ENCODE measurements at places on chromosomes 11 and 22.

DNA sequence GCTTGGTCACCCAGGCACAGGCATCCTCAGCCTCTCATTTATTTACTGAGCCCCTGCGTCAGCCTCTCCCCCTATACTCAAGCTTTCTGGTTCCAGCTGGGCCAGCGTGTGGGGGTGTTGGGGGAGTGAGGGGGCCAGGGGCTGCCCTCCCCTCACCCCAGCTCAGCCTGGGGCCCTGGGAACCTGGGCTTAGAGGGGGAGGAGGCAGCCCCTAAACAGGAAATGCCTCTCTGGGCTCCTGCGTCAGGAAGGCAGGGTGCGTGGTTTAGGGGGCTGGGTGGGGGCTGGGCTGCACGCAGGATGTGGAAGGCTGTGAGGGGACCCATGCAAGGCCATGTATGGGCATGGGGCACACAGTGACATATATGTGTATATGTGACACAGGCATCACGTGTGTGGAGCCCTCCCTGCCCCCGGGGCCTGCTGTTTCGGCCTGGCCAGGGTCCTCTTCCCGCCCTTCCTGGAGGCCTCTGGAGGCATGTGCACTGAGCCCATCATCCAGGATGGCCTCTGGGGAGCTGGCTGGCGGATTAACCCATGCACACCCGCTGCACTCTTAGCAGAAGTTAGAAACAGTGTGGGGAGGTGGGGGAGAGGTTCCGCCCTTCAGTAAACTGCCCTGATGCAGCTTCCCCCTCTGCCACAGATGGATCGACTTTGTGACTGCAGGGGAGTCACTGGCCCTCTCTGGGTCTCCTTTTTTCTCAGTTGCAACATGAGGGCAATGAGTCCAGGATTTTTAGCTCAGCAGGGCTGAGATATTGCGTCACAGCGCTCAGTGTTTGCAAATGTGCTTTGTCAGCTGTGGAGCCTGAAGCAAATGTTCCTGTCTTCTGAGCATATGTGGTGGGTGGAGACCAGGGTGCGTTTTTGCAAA, 1.1 kb upstream of the CD248 start:
- DNase-seq = no peak

GRCh38 chr11:103812680-103813079, 223.8 kb upstream of the DDI1 start:
- no peak for DNase-seq

GRCh38 chr22:41540365-41540764, 3.9 kb downstream of the POLR3H start:
- no peak for DNase-seq

GRCh38 chr22:32717337-32718240, 83.9 kb upstream of the TIMP3 start:
- DNase-seq = no peak

DNA sequence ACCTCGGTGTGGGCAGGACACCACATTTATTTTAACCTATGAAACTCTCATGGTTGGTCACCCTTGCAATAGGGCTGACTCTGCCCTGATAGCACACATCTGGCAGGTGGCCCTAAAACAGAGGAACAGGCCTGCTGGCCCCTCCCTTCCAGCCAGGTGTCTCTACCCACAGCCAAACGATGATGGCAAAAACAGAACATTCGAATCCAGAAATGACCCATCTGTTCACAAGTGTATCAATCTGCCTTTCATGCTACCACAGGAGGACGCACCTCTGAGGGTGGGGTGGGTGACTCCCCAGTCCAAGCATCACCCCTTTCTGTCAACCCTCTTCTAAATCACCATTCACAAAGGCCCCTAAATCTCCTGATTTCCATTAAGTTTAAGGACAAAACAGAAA, 118.1 kb downstream of the ETS1 start:
- DNase-seq = no peak

DNA sequence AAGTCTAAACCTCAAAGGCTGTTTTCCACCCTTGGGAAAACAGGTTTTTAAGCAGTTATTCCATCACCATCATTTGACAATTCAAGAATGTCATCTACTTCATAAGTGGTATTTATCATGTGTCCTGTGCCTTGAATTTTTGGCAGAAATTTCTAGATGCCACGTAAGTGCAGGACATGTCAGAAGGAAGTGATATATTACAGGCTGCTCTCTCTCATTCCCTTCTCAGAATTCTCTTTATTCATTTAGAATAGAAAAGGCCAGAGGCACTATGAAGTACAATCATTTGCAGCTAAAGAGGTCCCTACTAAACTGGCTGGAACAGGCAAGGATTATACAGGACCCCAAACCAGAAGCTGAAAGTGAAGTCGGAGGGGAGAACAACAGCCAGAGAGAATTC, 11.9 kb downstream of the RBFOX2 start:
- DNase-seq = no peak

- no peak for DNase-seq
These were observed 26.7 kb downstream of the OSBPL5 start for GRCh38 chr11:3138178-3139085.

GRCh38 chr22:28608546-28608945, 71.1 kb downstream of the TTC28 start:
- no peak for DNase-seq

DNA sequence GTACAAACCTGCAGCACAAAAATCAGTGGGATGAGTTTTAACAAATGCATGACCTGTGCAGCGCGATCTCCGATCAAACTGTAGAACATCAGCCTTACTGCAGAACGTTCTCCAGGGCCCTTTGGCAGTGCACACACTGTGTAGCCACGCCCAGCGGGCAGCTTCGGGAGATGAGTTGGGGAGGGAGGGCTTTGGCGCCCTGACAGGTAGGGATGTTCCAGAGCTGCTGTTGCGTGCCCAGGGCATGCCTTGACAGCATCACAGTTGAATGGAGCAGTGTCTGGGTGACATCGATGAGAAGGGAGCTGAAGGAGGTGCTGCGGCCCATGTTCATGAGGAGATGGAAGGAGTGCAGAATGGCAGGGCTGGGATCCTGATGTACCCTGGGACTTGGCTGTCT, 80.2 kb downstream of the TBC1D22A start:
- DNase-seq = no peak

- no peak for DNase-seq
These were observed 4.2 kb upstream of the RASGRP2 start for GRCh38 chr11:64747961-64748665.

DNA sequence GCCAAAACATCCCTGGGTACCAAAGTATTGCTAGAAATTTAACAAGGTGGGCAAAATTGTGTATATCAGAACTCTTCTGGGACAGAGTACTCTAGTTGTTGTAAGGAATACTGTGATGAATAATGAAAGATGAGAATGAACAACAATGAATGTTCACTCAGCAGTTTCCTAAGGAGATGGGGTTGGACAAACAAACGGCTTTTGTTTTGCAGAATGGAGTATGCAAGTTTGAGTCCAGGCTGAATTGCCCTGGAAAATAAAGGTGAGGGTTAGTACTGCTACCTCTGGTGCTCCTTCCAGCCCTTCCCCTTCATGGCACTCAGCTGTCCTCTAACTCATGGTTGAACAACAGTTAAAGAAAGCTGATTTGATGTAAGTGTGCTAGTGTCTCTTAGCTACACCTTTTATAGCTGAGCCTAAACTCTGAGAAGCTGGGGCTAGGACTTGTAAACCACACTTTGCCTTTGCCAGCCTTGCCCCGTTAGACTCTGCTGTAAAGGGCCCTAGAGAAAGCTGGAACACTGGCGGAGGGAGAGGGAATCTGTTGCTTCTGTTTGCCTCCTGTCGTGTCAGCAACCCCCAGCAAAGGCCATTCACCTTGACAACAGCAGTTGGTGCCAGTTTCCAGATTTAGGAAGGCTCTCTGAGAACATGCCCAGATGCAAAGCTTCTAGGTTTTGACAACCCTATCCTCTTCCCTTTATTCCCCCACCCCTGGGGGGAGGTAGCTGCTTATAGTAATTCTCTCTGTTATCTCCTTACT, 41.2 kb upstream of the POLD3 start:
- no peak for DNase-seq

DNA sequence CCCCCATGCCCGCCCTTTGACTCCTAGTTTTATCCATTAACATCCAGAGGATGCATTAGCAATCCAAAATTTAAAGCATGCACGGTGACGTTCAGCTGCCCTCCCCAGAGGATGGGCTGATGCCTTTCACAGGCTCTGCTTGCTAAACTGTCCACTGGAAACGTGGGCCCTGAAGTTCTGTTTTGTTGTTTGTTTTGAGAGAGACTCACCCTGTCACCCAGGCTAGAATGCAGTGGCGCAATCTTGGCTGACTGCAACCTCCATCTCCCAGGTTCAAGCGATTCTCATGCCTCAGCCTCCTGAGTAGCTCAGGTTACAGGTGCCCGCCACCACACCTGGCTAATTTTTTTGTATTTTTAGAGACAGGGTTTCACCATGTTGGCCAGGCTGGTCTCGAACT, 39.3 kb downstream of the NFRKB start:
- no peak for DNase-seq

GRCh38 chr11:16070573-16070972, 285.8 kb downstream of the SOX6 start:
- no peak for DNase-seq

DNA sequence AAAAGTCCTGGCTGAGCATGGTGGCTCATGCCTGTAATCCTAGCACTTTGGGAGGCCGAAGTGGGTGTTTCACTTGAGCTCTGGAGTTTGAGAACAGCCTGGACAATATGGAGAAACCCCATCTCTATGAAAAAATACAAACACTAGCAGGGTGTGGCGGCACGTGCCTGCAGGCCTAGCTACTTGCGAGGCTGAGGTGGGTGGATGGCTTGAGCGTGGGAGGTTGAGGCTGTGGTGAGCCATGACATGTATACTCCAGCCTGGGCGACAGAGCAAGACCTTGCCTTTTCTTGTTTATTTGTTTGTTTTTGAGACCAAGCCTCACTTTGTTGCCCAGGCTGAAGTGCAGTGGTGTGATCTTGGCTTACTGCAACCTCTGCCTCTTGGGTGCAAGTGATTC, 8.1 kb upstream of the CRY2 start:
- no peak for DNase-seq

DNA sequence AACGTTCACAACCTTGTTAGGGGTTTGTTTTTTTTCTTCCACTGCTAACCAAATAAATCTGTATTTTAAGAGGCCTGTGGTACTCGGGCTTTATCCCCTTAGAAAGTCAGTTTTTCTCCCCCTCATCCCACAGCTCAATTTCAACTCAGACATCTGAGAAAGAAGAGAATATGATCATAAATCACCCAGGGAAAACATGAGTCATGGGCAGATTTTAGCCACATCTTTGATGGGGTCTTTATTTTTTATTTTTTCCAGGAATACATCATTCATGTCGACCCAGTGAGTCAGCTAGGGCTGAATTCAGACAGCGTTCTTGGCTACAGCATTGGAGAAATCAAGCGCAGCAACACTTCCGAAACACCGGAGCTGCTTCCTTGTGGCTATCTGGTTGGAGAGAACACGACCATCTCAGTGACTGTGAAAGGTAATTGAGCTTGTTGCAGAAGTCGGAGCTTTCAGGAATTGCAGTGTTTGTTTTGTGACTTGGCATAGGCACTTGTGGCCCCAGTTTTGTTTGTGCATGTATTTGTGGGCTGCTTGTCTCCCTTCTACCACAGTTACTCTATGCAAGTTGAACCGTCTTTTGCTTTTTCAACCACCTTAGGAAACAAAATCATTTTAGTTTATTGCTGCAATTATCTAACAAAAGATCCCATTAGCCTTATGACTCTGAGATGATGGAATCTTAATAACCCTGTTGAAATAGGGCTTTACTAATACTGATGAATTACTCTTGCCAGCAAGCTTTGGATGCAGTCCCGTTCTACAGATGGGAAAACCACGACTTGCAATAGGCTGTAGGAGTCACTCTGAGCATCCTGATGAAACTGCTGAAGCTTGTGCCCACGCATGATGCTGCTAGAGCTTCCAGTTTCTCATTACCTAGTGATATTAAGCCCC, 62.7 kb downstream of the DBX1 start:
- DNase-seq = peak; percentile 10

DNA sequence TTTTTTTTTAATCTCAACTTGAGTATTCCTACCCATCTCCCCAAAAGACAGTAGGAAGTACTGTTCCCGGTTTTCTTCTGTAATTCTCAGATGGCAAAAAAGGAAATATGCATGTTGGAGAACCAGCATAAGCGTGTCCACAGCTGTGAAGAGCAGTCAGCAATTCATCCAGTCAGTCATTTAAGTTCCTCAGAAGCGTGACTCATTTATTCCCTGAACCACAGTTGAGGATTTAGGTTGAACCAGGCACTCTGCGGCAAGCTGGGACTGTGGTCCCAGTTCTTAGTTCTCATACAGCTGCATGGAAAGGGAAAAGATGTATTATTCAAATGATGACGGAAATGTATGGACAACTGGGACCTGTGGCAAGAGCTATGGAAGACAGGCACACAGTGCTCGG, 61.0 kb upstream of the MYO18B start:
- no peak for DNase-seq

- no peak for DNase-seq
These were observed 5.2 kb downstream of the APOBEC3B start for GRCh38 chr22:38987171-38987895.

- peak; percentile 14 for DNase-seq
These were observed 33.4 kb downstream of the SERPIND1 start for GRCh38 chr22:20807315-20807752.

DNA sequence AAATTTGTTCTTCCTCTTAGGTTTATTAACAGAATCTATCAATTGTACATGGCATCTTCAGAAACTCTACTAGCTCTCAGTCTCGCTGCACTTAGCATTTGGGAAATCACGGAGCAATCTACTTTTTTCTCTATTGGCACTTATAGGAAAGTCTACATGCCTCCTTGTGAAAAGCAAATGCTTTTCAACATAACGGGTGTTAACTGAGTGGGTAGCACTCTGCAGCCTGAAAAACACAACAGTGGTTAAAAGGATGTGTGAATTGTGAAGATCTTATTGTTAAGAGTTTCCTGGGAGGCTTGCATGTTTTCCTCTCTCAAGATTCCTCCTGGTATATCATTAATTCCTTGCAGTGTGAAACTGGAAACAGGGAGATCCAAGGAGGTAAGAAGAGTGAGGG, 204.2 kb upstream of the SESN3 start:
- DNase-seq = no peak

- DNase-seq = no peak
These were observed 5.9 kb upstream of the SCGB1D2 start for GRCh38 chr11:62236187-62236586.

DNA sequence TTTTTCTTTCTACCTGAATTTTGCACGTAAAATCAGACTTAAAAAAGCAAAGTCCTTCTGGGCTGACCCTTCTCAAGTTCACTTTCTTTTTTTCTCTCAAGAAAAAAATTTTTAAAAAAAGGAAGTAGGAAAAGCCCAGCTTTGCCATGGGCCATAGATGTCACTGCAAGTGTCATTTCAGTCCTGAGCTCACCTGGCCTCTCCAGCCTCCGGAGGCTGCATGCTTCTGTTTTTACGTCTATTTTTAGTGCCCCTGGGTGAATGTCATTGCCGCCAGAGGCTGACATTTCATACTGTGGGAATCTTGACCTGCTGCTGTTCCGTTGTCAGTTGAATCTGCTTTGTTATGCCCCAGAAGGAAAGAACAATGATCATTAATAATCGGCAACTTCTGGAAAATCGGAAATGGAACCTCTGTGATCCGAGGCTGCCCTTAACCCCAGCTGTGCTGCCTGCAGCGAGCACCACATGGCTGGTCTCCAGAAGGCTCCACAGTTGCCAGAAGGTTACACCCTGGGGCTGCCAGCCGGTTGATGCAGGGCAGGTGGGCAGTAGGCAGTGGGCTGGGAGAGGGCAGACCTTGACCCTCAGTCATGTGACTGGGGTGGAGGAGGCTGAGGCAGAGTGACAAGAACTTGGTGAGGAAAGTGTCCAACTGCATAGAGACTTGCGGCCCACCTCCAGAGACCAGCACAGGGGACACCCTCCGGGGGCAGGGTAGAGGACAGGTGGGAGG, 16.7 kb upstream of the MYEOV start:
- DNase-seq = no peak
